NCI-H1417 (cell line): ENCODE measurements at places on chromosomes 7 and 10.

DNA sequence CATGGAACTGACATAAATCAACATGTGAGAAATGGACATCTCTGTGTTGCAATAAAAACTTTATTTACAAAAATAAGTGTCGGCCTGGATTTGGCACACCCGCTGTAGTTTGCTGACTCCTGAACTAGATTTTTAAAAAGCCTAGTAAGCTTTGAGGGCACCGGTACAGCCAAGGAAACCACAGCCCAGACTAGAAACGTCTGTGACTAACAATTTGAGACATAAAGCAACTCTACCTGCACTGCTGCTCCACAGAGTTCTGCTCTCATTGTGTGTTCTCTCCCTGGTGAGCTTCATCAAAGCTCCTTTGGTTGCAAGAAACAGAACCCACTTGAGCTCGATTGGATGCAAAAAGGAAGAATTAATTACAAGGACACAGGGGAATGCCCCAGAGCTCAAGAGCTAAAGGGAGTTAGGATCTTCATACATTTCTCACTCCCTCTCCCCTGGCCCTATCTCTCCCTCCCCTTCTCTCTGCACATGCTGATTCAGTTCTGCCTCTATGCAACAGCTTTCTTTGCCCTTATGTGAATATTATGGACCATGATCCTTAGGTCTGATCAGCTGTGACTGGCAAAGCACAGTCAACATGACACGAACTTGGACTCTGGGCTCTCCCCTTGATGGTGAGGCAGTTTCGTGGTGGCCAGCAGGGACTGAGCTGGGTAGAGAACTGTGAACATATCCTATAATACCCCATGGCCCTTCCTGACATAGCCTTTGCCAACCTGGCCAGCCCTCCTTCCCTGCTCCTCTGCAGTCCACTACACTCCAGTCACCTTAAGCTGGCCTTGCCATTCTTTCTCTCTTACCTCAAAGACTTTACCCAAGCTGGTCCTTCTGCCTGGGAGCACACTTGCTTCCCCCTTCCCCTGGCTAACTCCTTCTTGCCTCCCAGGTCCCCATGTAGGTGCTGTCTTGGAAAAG is 77.5 kb upstream of the YAE1 start:
- DNase-seq: no peak

- DNase-seq: no peak
These were observed 114.5 kb downstream of the CALN1 start for GRCh38 chr7:72297636-72298035.

- no peak for DNase-seq
These were observed 110.2 kb downstream of the MYO3A start for GRCh38 chr10:26044141-26044749.

GRCh38 chr7:106736508-106737201 is 75.7 kb upstream of the CCDC71L start:
- DNase-seq: peak; percentile 71

- no peak for DNase-seq
These were observed 26.8 kb upstream of the SMURF1 start for GRCh38 chr7:99170730-99171074.

GRCh38 chr10:48587101-48587500 is 17.8 kb downstream of the ARHGAP22 start:
- no peak for DNase-seq

DNA sequence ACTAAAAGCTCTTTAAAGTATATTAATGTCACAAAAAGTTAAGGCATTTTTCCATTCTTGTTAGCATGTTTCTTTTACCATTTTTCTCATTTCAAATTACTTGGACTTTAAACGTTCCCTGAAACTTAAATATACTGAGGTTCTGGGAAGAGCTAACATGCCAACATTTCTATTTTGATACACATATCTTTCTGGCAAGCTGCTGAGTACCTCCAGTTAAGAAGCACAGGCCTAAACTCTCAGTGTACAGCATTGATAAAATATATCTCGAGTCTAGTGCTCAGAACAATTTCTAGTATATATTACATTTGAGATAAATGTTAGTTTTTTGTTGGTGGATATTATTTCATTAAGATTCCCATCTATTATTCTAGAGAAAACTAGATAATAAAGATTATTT is 612.9 kb upstream of the KCND2 start:
- DNase-seq: no peak

DNA sequence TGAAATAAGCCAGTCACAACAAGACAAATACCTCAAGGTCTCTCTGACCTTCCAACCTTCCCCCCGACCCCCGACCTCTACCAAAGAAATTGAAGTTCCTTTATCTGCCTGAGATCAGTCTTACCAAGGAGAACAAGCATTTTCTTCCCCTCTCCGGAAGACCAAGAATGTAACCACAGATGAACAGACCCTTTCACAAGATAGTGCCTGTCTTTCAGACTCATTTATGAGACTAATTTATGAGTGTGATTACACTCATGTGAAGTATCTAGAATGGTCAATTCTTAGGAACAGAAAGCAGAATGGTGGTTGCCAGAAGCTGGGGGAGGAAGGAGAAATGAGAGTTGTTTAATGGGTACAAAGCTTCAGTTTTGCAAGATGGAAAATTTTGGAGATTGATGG is 108.9 kb upstream of the MKLN1 start:
- DNase-seq: no peak

GRCh38 chr7:103317009-103317408 is 19.8 kb downstream of the PMPCB start:
- DNase-seq: no peak

GRCh38 chr10:122875843-122876466 is 3.4 kb downstream of the FAM24B start:
- DNase-seq: no peak

- peak; percentile 43 for DNase-seq
These were observed 19.1 kb upstream of the TPK1 start for GRCh38 chr7:144854839-144855424.
